ENCODE measurements at places on chromosomes 7 and 10.
A peak's percentile ranks its signal among the peaks of the same experiment; 100 is the strongest.

GRCh38 chr10:116657863-116658551, 37.3 kb downstream of the PNLIPRP2 start:
- no peak for DNase-seq

DNA sequence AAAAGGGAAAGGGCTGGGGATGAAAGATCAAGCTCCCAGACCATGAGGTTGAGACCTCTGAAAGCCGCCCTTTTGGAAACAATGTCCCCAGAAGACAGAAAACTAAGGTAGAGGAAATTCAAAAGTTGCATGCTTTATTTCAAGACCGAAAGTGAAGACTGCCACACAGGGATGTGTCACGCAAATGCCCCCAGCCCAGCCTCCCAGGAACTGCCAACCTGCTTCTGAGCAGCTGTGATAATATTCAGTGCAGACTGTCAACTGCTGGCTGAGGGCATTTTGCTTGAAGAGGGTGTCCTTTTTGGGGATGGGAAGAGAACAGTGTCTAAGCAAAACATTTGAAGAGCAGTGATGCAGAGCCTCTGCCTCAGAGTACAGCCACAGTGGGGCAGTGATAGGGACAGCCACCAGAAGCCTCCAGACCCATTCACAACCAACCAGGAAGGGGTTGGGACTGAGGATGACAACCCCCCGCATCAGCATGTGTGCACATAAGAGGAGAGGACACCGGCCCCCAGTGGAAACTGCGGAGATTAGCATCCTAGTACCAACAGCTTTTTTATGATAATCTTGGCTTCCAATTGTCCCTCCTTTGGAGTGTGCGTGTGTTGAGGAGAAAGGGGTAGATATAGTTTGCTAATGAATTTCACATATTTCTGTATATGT, 34.7 kb upstream of the NFE2L3 start:
- no peak for DNase-seq

- DNase-seq, result no peak
Measured at GRCh38 chr10:28298951-28299350, 3.9 kb downstream of the MPP7 start.

- no peak for DNase-seq
Measured at GRCh38 chr7:95875519-95875918, 103.2 kb downstream of the DYNC1I1 start.

DNA sequence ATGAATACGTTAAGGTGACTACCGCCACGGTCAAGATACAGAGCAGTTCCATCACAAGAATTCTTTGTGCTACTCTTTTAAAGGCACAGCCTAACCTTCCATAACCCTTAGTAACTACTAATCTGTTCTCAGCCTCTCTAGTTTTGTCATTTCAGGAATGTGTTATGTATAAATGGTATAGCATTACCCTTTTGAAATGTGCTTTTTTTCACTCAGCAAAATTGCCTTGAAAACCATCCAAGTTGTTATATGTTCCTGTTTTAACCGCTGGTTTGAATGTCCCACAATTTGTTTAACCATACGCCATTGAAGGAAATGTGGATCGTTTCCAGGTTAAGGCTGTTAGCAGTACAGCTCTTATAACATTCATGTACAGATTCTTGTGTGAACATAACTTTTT, 32.0 kb downstream of the WAC start:
- no peak for DNase-seq

DNA sequence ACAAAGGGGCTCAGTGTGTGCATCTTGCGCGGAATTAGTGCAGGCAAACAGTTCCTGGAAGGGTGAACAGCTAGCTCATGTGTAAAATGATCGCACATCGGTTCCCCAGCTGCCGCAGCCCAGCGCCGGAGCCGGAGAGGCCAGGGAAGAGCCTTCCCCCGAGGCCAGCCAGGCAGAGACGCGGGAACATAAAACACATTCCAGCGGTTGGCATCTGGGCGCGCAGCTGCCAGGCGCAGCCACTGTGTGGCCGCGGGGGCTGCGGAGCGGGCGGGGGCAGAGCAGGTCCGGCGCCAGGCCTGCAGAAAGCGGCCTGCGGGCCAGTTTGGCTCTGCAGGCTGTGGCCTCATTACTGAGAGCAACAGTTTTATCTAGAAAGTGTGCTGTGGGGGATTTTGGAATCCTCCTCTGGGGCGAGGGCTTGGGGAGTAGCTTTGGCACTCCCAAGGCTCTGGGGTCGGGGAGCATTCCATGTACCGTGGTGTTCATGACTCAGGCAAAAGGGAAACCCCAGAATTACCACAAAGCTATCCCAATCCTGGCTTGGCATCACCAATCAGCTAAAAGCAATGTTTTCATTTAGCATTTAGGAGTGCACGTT, 74.3 kb downstream of the SAMD9 start:
- DNase-seq, result no peak

DNA sequence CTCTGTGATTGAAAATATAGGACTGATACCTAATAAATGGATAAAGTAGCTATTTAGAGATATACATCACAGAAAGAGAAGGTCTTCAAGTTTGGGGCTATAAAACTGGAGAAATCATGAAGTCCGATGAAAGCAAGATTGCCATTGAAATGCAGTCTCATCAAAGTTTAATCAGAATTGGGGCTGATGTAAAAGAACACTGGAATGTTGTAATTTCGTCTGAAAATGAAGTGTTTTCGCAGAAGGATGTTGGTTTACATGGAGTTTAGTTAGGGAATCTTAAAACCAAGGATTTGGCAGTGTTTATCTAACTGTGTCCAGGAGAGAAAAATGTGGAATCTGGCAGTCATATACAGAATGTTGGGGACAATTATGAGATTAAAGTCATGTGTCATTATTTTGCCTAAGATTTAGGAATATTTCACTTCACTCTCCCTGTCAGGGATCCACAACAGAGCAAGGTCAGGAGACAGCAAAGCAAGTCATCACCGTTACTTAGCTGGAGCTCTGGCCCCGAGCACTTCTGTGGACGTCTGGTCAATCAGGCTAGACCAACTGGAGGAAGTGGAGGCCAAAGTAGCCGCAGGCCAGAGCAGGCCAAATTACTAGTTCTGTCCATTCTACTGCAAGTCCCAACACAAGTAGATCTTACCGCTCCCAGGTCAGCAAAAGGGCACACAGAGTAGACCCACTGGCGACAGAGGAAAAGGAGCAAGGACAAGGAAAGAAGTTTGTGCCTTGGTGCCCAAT, 37.0 kb downstream of the EPDR1 start:
- no peak for DNase-seq

GRCh38 chr7:45595809-45596664, 21.9 kb downstream of the ADCY1 start:
- no peak for DNase-seq

DNA sequence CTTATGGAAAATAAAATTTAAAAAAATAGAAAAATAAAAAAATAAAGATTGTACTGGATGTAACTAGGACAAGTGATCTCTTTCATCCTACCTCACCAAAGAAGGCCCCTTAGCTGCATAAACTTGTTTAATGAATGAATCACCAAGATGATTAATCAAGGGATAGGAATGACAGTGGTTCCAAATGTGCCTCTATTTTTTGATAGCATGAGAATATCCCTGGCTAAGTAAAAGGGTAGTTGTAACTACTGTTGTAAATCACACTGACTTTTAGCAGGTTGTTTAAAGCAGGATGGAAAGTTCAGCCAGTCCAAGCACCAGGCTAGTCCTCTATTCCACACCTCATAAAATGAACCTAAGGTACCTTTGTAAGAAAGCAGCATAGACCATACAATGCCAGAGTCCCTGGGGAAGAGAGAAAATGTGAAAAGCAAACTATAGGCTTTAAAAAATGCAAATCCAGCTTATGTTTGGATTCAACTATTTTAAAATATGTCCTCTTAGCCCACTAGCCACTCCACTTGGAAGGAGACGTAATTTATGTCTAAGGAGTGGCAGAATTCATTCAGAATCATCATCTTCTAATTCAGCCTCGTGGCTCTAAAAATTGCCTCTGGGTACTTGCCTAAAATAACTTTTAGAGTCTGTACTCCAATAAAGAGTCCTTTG, 126.8 kb downstream of the SKIDA1 start:
- DNase-seq, result no peak

- no peak for DNase-seq
Measured at GRCh38 chr10:69232252-69232651, 12.1 kb downstream of the HKDC1 start.

GRCh38 chr7:101559586-101559985, 69.5 kb downstream of the MYL10 start:
- DNase-seq, result no peak

DNA sequence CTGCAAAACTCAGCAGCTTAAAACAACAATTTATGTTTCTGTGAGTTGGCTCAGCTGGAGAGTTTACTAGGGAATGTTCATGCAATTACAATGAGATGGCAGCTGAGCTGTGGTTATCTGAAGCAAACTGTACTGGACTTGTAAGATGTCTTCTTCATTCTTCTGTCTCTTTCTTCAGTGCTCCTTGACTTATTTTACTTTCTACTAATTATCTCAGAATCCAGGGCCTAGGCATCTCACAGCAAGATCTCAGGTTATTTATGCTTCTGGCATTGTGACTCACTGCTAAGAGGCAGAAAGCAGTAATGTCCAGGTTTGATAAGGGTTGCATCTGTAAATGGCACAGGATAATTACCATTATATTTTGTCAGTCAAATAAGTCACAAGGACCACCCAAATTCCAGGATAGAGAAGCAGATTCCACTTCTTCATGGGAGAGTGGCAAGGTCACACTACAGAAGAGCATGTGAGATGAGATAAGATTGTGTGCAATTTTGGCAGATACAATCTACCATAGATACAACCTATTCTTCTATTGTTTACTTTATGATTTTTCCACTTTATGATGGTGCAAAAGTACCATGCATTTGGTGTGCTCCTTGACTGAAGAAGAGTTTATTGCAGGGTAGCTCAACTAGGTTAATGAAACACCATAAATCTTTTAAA, 16.8 kb downstream of the VIM start:
- DNase-seq, result no peak

- DNase-seq, result no peak
Measured at GRCh38 chr10:28778524-28778923, 101.2 kb downstream of the BAMBI start.

GRCh38 chr7:11298220-11298619, 324.5 kb downstream of the PHF14 start:
- no peak for DNase-seq

DNA sequence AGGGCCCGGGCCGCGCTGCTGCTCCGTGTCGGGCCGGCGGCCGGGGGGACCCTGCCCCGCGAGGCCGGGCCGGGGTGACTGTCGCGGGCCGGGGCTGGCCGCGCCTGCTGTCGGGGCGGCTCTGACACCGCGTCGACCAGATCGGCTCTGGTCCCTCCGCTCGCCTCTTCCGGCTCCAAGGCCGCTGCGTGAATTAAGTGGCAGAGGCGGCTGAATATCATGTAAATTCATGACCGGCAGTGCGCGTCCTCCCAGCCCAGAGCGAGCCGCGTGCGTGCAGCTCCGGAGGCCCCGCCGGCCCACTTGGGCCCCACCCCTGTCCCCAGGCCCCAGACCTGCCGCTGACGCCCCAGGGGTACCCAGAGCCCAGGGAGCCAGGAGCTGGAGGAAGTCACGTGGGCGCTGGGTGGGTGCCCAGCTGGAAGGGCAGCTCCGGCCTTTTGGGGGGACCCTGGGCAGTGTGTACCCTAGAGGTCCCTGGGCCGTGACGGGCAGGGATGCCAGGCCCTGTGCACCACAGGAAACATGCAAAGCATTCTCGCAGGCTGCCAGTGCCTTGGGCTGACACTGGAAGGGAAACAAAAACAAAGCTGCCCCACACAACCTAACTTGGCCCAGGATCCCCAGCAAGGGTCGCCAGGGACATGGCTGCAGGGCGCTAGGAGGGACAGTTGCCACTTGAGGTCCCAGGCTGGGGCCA, 584.0 kb upstream of the MKI67 start:
- DNase-seq, result no peak

DNA sequence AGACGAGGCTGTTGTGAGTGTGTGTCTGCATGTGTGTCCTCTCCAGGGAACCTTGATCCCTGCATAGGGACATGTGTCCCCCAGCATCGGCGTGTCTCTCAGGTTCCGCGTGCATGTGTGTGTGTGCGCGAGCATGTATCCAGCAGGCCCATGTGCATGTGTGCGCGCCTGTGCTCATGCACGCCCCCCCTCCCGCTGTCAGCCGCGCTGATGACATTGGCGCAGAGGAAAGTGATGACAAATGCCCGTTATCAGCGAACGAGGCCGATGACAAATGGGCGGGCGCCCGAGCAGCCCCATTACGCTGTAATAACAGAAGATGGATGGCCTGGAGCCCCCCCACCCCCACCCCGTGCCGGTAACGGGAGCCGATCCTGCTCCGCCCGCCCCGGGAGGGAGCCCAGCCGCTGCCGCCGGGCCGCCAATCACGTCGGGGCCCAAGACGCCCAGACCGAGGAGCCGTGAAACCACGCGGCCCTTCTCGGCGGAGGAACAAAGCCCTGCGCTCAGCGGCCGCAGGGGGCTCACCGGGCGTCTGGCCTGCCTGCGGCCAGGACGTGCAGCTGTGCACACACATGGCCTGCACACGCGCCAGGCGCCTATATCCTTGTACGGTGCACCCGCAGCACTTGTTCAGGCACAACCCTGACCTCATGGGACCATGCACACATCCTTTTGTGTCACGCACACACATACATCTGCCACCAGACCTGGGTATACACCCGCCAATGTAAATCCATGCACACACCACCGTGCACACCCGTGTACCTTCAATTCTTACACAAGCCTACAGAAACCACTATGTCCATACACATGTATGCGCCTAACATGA, 21.5 kb downstream of the POLL start:
- DNase-seq, result no peak

DNA sequence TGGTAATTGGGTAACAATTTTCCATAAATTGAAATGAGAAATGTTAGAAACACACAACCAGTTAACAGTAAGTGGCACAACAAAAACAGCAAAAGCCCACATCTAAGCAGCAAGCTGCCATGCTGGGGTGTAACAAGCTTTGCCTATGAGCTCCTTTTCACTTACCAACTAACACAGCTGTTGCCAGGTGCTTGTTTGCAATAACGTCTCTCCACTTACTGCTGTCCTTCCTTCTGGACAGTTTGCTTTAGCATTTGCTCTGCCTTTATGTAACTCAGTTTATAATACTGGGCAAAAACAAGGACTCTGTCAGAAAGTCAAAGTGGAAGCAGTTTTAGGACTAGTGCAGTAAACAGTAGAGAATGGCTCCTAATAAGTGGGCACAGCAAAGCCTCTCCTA, 740.9 kb downstream of the POM121L12 start:
- DNase-seq, result no peak

- no peak for DNase-seq
Measured at GRCh38 chr10:129719415-129719739, 244.7 kb downstream of the EBF3 start.

GRCh38 chr10:58436071-58436470, 50.9 kb downstream of the TFAM start:
- no peak for DNase-seq

- no peak for DNase-seq
Measured at GRCh38 chr10:72291019-72291532, 17.4 kb downstream of the DDIT4 start.

GRCh38 chr10:51900180-51900579, 200.8 kb upstream of the CSTF2T start:
- DNase-seq, result no peak

- DNase-seq, result no peak
Measured at GRCh38 chr10:130453036-130453720, 317.0 kb downstream of the GLRX3 start.

- DNase-seq, result peak; percentile 59
Measured at GRCh38 chr7:138001529-138002095, at the start of gene CREB3L2. Gene CREB3L2, minus strand, starts transcription at chr7:138002086. Its CDS starts 381 bp downstream, at chr7:138001705.

- no peak for DNase-seq
Measured at GRCh38 chr10:132407846-132408278, 10.9 kb downstream of the PWWP2B start.

Measured in activated gamma-delta T cell (primary cell).